ENCODE measurements at places on chromosomes 3 and 15.

- no peak for DNase-seq
Observed at GRCh38 chr15:62249501-62249900, 84.4 kb upstream of the C2CD4B start.

- no peak for DNase-seq
Observed at GRCh38 chr3:159565313-159565712, 423.3 kb upstream of the IL12A start.

DNA sequence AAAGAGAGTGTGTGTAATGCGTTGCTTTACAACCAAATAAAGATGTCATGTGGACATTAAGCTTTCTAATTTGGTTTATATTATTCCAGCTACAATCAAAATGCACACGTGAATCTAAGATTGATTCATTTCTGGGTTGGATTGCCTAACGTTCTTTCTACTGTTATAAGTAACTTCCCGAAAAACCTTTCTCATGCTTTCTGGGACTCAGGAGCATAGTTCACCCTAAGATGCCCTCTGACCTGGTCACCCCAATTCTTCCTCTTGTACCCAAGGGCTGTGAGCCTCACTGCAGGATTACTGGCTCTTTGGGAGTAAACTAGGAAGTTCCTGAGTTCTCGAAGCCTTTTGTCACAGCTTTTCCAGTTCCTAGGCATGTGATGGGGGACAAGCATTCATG, 12.7 kb upstream of the LMCD1 start:
- DNase-seq = no peak

GRCh38 chr15:67074886-67075229, 9.5 kb downstream of the SMAD3 start:
- no peak for DNase-seq

GRCh38 chr15:95044745-95045417, 813.5 kb downstream of the MCTP2 start:
- no peak for DNase-seq

DNA sequence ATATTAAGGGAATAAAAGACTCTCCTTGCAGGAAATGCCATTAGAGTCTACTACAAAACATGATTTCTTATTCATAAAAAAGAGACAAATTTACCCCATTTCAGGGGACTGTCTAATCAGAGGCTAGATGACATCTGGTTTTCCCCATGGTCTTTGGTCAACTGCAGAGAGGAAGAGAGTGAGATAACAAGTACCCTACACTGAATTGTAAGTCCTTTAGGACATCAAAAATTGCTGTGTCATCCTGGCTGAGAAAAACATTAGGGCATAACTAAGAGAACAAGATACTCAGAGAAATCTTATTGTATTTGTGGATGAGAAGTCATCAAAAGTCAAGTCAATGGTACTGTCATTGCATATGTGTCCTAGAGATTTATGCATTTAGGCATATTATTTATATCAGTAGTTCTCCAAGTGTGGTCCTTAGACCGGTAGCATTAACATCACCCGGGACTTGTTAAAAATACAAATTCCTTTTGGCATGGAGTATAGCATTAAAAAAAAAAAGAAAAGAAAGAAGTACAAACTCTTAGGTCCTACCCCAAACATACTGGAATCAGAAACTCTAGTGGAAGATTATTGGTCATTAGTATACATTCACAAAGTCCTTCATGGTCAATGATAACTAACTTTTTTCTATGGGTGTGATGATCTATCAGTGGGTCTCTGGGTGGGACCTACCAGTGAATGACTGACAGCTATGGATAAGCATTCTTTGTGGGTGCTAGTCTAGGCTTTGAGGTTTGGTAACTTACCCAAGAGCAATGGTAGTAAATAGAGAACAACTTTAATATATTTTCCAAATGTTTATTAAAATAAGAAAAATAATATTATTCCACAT, 29.0 kb upstream of the TBC1D5 start:
- DNase-seq = no peak

GRCh38 chr3:103614719-103615118, 1179.9 kb downstream of the ZPLD1 start:
- DNase-seq = no peak

DNA sequence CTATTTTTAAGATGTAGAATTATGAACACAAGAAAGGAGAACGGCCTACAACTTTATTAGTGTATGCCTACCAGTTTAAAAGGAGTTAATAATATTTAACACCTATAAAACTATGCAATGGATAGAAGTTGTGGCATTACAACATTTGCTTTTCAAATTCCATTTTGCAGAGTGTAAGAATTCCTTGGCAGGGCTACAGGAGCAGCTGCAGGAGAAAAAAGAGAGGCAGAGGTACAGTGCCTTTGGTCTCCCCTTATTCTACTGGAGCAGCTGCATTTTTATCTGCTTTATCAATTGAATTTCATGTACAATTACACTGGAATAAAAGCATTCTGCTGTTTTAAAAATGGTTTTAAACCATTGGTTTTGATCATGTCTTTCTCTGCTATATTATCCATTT, 145.7 kb upstream of the KCNH8 start:
- DNase-seq = no peak

- DNase-seq = no peak
Observed at GRCh38 chr3:151091685-151092345, 6.4 kb downstream of the MED12L start.

- no peak for DNase-seq
Observed at GRCh38 chr15:34786206-34786605, 9.1 kb downstream of the ACTC1 start.

- DNase-seq = no peak
Observed at GRCh38 chr15:57053470-57053869, 135.0 kb downstream of the TCF12 start.

GRCh38 chr3:53250453-53250852, 5.4 kb downstream of the TKT start:
- no peak for DNase-seq

DNA sequence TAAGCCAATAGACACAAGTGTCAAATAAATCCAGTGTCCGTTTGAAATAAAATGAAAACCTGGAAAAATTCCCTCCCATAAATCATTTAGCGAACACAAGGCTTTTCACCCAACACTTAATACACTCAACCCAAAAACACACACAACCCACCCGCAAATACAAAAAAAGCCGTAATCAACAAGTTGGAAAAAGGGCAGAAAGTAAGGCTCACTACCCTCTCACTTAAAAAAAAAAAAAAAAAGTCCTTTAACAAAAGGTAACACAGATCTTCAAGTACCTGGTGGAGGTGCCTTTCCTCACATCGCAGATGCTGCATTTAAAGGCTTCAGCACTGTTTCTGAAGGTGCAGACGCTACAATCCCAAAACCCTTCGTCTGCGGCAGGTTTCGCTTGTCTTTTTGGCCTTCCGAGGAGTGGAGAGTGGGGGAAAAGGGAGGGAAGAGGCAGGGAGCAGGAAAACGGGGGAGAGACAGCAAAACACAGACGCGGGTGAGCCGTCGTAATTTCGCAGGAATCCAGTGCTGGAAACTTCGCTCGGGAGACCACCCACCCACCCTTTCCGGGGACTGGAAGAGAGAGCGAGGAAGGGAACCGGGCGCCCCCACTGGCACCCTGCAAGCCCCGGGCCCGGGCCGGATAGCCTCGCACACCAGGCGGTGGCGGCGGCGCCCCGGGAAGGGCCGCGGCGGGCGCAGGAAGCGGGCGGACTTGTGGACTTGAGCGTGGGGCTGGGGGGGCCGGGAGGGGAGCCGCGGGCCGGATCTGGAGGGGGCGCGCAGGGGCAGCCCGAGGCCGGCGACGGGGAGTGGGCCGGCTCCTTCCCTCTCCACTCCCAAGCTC, 401.8 kb downstream of the SHQ1 start:
- no peak for DNase-seq

GRCh38 chr3:131786386-131786785, 248.4 kb downstream of the CPNE4 start:
- no peak for DNase-seq

DNA sequence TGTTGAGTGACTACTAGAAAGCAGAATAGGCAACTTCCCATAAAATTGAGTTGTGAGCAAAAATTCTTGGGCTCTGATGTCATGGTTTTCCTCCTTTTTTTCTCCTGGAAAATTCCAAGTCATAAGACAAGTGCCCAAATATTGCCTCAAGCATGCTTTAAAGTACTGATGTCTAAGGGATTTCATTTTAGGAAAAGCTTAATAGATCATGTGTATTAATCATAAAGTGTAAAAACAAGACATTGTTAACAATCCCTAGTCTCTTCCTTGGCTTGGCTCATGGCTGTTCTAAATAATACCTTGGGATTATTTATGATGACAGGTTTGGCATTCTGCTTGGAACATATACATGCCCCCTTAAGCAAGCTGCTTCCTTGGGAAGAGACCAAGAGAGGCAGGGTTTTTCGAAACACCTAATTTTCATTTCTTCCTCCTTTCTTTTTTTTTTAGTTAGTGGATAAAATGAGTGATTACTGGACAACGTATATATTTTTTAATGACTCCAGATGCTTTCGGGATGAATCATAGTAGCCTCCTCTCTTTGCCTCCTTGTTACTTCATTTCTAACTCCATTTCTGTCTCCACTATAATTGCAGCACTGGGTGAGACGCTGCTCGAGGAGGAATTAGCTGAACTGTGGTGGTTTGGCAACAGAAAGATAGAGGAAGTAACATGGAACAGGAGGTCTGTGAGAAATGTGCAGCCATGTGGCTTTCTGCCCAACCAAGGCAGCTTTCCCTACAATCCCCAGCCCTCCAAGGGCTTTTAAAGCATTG, 104.9 kb downstream of the TPRG1 start:
- no peak for DNase-seq

DNA sequence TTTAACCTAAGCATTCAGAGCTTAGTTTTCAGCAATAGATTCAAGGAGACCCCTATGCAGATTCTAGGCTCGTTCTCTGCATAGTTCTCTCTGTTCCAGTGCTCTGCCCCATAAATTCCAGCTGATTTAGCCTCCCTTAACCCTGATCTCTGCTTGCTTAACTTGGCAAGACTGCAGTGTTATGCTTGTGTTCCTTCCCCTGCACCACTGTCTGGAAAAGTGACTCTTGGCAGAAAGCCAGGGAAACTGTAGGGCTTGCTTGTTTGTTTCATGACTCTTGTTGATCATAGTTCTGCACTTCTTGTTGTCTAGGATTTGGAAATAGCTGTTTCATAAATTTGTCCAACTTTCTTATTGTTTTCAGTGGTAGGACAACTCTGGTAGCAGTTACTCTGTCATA, 40.1 kb downstream of the ANAPC13 start:
- DNase-seq = no peak

- DNase-seq = no peak
Observed at GRCh38 chr15:77907824-77908751, 169.4 kb downstream of the TBC1D2B start.

- DNase-seq = no peak
Observed at GRCh38 chr15:81491414-81492096, 117.5 kb upstream of the TMC3 start.

- DNase-seq = no peak
Observed at GRCh38 chr3:13512451-13512850, 32.3 kb downstream of the HDAC11 start.

GRCh38 chr3:177425042-177425441, 227.8 kb upstream of the TBL1XR1 start:
- DNase-seq = no peak

DNA sequence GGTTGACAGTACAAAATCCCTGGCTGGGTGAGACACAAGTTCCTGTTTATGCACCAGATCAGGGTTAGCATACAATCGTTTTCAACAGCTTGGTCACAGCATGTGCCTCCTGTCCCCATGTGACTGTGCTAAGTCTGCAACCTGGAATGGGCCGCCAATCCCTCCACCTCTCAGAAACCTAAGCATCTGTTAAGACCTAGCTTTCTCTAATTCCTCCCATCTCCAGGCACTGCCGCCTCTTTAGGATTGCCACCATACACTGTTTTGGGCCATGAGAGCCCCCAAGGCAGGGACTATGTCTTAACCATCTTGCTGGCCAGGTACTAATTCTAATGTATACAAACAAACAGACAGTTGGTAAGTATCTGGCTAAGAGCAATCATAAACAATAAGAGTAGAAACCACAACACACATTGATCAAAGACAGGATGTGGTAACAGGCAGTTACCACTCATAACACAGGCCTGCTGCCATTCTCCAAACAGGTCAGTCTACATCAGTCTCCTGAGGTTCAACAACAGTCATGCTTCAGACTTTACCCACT, 25.6 kb downstream of the SEC22C start:
- no peak for DNase-seq

DNA sequence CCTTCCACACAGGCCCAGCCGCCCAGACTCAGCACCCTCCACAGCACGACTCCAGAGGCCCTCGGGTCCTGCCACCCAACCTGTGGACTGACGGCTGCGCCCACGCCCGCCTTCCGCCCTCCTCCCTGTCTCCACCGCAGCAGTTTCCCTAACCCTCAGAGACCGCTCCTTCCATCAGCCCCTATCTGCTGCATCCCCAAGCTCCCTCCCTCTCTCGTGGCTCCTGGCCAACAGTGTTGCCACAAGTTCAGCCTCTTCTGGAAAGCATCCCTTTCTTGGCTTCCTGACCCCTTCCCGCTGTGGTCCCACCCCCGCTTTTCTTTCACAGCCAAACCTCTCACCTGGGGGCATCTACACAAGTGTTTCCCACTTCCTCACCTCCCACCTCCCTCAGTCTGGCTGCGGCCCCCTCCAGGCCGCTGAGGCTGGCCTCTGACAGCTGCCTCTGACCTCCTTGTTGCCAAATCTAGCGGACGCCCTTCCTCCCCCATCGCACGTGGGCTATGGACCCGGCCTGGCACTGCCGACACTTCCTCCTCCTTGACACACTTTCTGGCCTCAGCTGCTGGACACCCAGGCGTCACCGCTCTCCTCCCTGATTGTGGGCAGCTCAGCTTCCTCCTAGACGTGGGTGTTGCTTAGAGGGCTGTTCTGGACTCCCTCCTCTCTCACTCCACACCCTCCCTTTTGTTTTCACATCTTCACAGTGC, 168.8 kb upstream of the TLE3 start:
- no peak for DNase-seq

- DNase-seq = no peak
Observed at GRCh38 chr15:61116825-61117224, 112.3 kb downstream of the RORA start.

DNA sequence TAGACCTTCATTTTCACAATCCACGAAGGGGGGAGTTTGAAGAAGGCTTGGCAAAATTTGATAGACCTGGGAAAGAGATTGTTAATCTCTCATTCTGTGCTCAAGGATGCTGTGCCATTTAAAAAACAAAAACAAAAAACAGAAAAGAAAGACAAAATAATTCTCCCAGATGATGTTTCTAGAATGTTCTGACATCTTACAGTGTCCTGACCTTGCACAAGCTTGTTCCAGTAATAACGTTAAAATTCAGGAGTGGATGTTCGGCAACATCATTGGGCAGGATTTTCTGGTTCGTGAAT, 79.9 kb downstream of the SMAD3 start:
- no peak for DNase-seq
